ENCODE measurements at places on chromosomes 4 and X.

GRCh38 chr4:74327762-74328161, 19.5 kb downstream of the EPGN start:
- DNase-seq = no peak

GRCh38 chr4:186203406-186203805, 12.0 kb downstream of the CYP4V2 start:
- no peak for DNase-seq

DNA sequence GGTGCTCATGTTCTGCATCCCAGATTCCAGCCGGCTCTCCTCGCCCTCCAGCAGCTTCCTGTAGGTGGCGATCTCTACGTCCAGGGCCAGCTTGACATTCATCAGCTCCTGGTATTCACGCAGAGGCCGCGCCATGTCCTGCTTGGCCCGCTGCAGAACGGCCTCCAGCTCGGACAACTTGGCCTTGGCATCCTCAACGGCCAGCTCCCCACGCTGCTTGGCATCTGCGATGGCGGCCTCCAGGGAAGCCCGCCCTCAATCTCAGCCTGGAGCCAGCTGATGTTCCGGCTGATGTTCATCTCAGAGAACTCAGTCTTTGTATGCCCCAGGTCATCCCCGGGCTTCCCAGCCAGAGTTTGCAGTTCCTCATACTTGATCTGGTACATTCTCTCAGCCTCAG, 431.8 kb upstream of the DIPK2B start:
- DNase-seq = peak; percentile 47

- no peak for DNase-seq
Observed at GRCh38 chr4:142262956-142263355, 583.1 kb downstream of the INPP4B start.

DNA sequence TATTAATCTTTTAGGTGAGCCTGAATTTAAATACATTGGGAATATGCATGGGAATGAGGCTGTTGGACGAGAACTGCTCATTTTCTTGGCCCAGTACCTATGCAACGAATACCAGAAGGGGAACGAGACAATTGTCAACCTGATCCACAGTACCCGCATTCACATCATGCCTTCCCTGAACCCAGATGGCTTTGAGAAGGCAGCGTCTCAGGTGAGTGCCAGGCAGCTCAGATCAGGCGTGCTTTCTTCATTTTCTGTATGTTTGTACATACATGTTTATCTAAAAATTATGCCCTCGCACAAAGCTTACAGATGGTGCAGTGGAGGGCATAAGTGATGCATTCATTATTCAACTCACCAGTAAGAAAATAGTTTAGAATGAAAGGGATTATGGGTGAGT, 85.6 kb downstream of the CPE start:
- DNase-seq = no peak
